ENCODE measurements at places on chromosomes 2 and 18.

DNA sequence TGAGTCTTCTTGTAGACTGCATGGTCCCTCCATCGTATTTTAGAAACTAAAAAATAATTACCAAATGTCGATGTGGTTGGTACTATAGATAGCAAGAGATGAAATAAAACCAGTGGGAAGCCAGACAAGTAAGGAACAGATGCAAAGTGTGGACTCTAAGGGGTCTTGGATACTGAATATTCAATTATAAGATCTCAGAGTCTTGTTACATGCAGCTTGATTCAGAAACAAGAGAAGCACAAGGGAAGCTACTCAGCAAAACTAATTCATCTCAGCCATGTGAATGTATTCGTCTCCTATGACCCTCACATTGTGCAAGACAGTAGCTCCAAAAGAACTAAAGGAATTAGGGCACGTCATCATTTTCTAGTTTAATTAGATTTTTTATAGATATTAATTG is 80.9 kb downstream of the CDH20 start:
- DNase-seq = no peak

- DNase-seq = no peak
Measured at GRCh38 chr2:31049264-31049663, 89.0 kb downstream of the GALNT14 start.

- no peak for DNase-seq
Measured at GRCh38 chr18:48740851-48741485, 202.1 kb downstream of the CTIF start.

DNA sequence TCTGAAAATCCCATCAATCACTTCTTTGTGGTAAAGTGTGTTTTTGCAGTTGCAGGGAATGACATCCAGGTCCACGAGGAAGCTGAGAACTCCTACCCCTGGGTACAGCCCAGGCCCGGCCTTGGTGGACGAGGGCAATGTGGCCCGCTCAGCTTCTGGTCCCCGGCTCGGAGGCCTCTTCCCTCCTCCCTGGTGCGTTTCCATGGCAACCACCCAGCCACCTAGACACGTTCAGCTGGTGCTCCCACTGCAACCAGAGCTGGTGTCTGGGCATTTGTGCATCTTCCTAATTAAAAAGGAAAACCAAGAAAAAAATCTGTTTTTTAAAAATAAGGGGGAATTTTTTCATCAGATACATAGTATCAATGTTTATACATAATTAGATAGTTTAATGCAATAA is 603.6 kb upstream of the SALL3 start:
- no peak for DNase-seq
